Vein endothelial cell (primary cell): ENCODE measurements at places on chromosomes 12 and 14. TPM values are rescaled to one million over a fixed set of nuclear protein-coding genes. Genes with fewer than 3 reads are reported as not detected.

The LTB4R gene
- 2.9 and 3.2 TPM in 2 replicates for total RNA-seq

The SIX1 gene
- total RNA-seq = 0.33 and 0.48 TPM in 2 replicates

The SDSL gene
- total RNA-seq = 2.0 and 4.2 TPM in 2 replicates

The DHRS7 gene
- total RNA-seq = 46.1 and 46.4 TPM in 2 replicates

The OR4E2 gene
- not detected in 2 replicates for total RNA-seq

The TOMM20L gene
- total RNA-seq = 0.65 TPM in 1 of 2 replicates, not detected in the other

The GYS2 gene
- total RNA-seq = not detected in 2 replicates

The CD163L1 gene
- total RNA-seq = 4.4 and 15.0 TPM in 2 replicates

The HPD gene
- total RNA-seq = not detected in 2 replicates

The TAS2R9 gene
- total RNA-seq = 0.19 TPM in 1 of 2 replicates, not detected in the other
